ENCODE measurements at places on chromosomes 5 and 9.

DNA sequence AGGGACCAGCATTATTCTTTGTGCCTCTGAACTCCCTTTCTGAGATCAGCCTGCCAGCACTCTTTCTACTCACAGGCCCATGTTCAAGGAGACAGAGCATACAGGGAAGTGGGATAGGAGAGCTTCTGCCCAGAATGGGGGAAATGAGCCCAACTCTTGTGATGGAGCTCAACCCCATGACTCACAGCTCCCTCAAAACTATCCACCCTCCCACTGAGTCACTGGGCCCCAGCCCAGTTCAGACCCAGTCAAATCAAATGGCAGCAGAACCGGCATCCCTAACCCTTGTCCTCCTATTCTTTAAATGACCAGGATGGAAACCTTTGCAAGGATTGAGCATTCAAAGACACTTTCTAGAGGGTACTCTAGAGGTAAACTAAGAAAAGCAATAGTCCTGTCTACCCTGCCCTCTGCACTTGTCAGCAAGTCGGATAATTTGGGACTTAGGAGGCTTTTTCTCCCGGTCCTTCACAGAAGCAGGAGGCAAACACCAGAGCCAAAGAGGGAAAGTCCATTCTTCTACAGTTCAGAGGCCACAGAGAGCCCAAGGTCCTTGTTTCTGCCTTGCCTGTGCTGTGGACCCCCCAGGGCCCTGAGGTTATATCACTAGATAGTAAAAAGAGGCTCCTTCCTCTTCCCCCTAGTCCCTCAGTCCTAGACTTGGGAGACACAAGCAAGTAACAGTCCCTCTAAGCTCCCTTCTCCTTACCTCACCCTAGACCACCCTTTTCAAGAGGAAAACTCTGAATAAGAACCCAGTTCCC, 3.2 kb downstream of the ATOSB start:
- no peak for DNase-seq

DNA sequence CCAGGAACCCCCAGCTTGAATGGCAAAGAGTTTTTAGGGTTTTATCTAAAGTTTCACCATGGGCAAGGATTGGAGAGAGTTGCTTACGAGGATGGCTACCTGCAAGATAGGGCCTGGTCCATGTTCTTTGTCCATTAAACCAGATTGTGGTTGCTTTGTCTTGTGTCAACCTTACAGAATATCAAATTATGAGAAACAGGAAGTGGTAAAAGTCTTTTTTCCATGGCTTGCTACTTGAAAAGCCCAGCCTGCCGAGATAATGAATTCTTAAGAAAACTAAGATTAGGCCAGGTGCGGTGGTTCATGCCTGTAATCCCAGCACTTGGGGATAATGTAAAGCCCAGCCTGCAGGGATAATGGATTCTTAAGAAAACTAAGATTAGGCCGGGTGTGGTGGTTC, 24.4 kb downstream of the ZNF474 start:
- DNase-seq, result no peak

DNA sequence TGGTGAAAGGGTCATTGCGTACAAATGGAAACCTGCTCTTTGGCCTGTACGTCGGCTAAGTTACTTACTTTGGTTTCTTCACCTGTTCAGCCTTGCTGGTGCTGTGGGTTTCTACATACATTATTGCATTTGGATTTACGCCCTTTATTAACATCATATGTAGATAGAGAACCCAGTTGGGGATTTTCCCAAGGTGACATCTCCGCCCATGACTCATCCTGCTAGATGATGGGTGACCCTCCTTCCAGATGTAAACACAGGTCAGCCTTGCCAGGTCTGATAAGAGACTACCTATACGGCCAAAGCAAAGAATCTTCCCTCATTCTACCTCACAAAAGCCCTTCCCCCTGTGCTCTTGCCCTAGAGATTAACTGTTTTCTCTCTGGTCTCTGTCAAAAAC, 360.9 kb downstream of the KDM4C start:
- no peak for DNase-seq

DNA sequence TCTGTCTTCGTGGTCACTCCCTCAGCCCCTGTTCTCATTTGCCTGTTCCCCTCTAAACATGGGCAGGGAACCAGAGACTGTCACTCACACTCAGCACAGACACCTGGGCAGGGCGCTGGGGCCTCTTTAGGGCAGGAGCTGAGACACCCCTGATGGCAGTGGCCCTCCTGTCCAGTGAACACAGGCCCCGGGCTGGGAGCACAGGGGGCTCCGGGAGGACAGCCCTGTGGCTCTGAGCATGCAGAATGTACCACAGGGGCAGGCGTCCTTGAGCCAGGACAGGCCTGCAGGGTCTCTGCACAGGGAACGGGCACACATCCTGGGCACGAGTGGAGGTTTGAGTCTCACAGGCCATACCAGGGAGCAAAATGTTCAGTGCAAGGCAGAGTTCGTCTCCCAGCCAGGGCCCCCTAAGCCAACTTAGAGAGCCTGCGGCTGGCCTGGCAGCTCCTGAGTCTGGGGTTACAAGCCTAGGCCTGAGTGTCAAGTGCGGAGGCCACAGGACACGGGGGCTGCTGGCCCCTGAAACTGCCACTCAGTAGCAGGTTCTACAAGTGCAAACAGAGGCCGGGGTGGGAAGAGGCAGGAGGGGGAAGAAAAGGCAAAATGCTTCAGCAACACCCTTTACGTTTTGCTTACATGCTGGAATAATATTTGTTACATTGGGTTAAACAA, 55.9 kb upstream of the NKD2 start:
- no peak for DNase-seq

- no peak for DNase-seq
These were observed 200.8 kb downstream of the PLK2 start for GRCh38 chr5:58258984-58259684.

- no peak for DNase-seq
These were observed 301.1 kb upstream of the PTGER4 start for GRCh38 chr5:40378396-40379177.

GRCh38 chr5:141757402-141757801, 75.4 kb upstream of the ARAP3 start:
- no peak for DNase-seq

- no peak for DNase-seq
These were observed 65.7 kb upstream of the ANKH start for GRCh38 chr5:14937254-14937653.

DNA sequence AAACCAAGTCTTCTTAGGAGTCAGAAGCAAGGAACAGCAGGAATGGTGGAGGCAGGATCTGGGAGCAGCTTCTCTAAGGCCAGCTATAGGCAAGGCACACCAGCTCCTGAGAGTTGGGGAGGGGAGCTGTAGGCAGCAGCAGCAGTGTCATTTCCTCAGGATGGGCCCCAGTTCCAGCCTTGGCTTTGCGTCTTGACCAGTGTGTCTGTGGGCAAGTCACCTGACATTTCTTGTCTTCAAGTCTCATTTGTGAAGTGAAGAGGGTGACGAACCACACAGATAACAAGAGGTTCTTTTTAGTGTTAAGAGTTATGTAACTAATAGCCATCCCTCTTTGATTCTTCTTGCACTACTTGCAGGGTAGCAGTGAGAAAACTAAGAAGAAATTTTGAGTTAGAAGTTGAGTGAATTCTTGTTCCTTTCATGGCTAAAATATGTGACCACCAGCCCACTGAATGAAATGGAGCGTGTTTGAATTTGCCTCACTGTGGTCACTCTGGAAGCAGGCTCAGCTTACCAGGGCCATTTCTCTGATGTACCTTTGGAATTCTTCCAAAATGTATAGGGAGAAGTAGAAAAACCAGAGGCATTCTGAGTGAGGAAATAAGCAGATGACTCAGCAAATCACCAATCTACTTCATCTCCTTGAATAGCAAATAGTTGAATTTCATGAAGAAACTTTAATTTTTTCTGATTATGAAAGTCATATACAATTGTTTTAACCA, 42.4 kb downstream of the RHOBTB3 start:
- no peak for DNase-seq

DNA sequence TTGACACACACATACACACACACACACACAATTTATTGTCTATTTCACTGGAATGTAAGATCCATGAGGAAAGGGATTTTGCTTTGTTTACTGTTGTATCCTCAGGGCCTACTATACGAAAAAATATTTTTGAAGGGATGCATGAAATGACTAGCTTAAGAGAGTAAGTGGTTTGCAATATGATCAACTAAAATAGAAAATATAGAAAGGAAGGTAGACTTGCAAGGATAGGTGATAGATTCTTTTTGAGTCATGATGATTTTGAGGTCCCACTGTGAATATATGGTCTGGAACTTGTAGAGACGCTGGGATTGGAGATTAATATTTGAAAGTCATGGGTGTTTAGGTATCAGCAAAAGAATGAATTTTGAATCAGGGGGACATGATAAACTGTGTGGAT, 28.9 kb upstream of the OTULIN start:
- no peak for DNase-seq

GRCh38 chr9:32092031-32092430, 292.4 kb upstream of the ACO1 start:
- no peak for DNase-seq

DNA sequence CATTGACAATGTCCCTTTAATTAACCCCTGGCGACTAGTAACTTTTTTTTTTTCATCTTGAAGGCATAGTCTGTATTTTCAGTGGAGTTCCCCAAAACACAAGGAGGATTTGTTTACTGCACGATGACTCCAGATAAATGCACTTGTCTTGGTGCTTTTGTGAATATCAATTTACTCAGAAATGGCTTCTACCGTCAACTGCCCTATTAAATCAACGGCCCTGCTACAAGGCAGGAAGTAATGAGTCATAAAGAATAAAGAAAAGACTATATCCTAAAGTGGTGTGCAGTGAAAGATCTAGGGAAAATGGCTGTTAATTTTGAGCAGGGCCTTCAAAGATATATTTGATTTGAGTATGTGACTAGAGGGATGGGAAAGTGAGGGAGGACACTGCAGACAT, 388.3 kb upstream of the CHD1 start:
- DNase-seq, result no peak

DNA sequence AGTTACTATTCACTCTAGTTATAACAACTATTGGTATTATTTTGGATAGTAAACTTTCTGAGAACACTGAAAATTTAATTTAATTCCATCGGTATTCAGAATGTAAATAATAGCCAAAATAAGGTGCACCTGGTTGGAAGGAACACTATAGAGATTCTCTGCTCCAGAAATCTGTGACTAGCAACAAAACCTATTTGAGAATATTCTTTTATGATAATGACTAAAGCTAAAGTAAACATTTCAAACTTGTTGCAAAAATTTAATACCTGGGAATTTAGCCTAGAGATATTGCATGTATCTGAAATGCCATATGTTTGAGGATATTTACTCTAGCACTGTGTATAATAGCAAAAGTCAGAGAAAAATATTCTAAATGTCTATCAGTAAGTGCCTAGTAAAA, 144.1 kb downstream of the PLK2 start:
- DNase-seq, result no peak

- DNase-seq, result no peak
These were observed 4.6 kb upstream of the DUSP1 start for GRCh38 chr5:172775326-172776234.

DNA sequence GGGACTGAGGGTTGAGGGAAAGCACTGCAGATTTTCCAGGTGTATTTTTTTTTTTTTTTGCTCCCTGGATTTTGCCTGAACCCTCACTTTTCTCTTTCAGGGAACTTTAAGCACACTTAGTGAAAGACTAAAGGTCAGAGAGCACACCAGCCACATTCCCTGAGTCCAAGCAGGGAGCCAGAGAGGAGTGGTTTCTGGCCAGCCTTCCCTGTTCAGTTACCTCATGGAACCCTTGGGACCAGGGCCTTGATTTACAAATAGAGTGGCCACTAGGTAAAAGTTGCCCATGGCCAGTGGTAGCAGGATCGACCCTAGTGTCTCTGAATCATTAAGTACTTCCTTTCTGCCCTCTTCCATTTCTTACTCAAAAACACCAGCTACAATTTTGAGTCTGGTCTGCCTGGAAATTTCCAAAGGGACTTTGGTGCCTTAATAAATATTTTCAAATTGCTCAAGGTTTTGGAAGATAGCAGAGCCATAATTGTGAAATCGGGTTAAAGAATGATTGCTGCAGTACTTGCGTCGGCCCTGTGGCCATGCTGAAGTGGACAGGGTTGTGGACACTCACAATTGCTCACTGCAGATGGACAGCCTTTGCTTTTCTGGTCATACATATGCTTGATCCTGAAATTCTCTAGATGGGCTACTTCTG, 14.5 kb downstream of the PALM2AKAP2 start:
- DNase-seq, result no peak

GRCh38 chr5:138932171-138932810, 57.2 kb upstream of the LRRTM2 start:
- DNase-seq, result no peak

GRCh38 chr5:173911623-173912022, 23.5 kb downstream of the CPEB4 start:
- no peak for DNase-seq

DNA sequence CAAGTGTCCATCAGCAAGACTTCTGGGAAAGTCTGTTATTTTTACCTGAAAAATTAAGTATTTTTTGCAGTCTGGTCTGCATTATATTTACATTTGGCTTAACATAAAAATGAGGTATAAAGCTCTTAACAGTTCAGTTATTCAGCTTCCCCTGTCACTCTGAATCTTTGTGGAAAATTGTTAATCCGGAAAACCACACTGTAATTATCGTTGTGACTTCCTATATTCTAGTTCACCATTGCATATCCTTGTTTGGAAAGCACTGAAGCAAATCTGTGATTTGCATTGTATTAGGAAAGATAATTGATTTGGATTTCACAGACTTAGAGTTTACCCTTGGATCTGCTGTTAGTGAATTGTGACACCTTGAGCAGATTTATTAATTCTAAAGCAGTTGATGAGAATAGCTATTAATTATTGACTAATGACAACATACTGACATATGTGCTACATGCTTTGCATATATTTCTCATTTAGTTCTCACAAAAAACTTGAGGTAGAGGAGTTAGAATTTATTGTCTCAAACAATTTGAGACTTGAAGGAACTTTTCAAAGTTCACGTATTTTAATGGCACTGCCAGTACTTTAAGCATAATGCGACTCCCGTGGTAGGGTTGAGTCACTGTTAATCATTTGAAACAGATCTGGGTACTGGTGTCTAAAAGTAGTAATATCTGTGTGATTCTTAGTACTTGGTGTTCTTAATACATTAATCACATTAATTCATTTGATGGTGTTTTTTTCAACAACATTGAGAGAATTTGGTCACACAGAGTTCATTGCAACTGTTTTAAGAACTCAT, 71.8 kb upstream of the LRRC70 start:
- DNase-seq, result no peak

- no peak for DNase-seq
These were observed 385.9 kb upstream of the TLE4 start for GRCh38 chr9:79185866-79186265.

DNA sequence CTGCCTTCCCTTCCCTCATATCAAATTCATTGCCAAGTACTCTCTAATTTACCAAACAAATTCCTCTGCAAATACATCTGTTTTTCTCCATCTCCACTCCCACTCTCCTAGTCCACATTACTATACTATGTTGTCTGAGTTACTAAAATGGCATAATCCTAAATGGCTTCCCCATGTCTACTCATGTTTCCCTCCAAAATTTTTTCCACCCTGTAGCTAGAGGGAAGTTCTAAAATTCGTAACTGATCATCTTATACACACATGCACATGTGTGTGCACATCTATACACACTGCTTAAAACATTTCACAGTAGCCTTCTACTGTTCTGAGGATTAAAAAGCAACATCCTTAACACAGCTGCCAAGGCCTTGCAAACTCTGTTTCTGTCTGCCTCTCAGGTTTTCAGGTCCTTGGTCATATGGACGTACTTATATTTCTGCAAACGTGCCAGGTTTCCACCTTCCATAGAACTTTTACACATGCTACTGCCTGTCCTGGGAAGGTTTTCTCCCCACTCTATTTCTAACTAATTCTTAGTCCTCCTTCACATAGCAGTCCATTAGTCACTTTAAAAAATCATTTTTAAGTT, 140.6 kb downstream of the LURAP1L start:
- no peak for DNase-seq

- no peak for DNase-seq
These were observed 8.9 kb downstream of the ATG10 start for GRCh38 chr5:81980598-81981260.
